Kidney epithelial cell (primary cell): ENCODE measurements at places on chromosomes 3 and 15.
A peak's percentile ranks its signal among the peaks of the same experiment; 100 is the strongest.

GRCh38 chr15:56672721-56673120 is 60.6 kb downstream of the ZNF280D start:
- DNase-seq = no peak

DNA sequence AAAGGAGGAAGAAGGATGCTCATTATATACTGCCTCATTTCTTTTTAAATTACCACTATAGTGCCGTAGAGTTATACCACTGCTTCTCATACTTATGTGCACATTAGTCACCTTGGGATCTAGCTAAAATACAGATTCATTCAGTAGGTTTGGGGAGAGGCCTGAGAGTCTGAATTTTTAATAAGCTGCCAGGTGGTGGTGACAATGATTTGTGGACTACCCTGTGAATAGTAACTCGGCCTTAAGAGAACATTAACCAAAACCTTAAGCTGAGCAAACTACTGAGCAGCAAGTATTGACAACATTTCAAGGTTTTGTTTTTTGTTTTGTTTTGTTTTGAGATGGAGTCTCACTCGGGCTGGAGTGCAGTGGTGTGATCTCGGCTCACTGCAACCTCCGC is 19.8 kb downstream of the UBA5 start:
- DNase-seq = no peak

- peak; percentile 32 for DNase-seq
Observed at GRCh38 chr15:36883713-36884517, 216.4 kb downstream of the MEIS2 start.

- DNase-seq = no peak
Observed at GRCh38 chr15:31360843-31361763, 34.5 kb downstream of the KLF13 start.
